Stimulated activated CD8-positive, alpha-beta memory T cell treated with anti-CD3 and anti-CD28 coated beads, Interleukin-4, amount 100 ng/mL, for 1 hour (primary cell): ENCODE measurements at places on chromosomes 1 and 21.

DNA sequence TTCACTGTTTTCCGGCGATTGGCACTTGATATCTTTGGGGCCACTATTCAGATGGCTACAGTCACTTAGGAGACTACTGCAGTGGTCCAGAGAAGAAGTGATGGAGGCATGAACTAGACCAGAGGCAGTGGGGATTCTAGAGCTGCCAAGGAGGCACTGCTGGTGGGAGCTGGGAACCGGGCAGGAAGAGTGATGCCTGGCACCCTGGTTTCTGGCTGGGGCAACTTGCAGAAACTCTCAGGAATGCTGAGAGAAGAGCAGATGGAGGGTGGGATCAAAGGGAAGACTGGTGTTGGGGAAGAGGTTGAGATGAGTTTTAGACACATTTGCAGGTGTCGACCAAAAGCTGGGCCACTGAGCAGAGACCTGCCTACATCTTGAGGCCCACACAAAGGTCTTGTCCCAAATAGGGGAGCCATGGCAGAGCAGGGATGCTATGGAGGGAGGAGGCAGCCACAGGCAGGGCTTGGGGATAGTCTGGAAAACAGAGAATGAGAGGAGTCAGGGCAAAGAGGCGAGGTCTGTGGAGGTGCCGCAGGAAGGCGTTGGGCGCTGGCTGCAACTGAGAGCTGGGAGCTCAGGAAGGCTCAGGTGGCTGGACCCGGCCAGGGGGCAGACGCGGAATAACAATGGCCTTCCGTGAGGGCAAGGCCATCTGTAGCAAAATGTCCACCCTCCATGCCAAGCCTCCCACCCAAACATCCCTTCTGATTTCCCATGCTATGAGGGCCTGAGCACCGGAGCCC lies 118.9 kb downstream of the TOMM20 start:
- DNase-seq = no peak

DNA sequence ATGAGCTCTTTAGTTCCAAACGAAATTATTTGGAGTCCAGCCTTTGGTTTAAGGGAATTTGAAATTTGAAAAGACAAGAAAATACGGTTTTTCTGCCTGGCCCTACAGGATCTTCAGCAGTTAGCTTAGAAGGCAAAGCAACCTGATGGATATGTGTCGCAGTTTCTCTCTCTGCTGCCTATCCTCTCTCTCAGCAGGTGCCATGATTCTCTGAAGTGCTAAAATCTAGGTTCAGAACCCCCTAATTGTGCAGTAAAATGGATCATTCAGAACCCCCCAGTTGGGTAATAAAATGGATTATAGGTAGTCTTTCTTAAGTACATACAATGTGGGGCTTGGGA lies 446 bp upstream of the DEPDC1 start:
- no peak for DNase-seq

DNA sequence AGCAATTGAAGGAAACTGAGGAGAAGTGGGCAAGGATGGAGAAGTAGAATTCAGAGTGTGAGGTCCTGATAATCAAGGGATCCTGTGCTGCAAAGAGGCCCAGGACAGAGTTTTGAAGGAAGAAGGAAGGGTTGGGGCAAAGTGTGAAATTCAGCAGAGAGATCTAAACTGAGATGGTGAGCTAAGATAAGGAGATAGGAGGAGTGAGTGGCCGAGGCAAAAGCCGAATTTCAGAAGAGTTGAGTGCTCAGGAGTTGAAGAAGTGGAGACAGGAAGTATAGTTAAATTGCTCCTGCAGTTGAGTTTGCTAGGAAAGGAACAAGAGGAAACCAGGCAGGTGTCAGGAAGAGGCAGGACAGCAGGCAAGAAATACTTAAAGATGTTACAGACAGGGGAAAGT lies 16.4 kb upstream of the MAPKAPK2 start:
- no peak for DNase-seq

- DNase-seq = no peak
These were observed 97.6 kb downstream of the CC2D1B start for GRCh38 chr1:52268372-52268771.
